Stimulated activated CD4-positive, alpha-beta T cell treated with anti-CD3 and anti-CD28 coated beads, Interleukin-1b, Interleukin-23, amount 100 ng/mL, for 48 hours (primary cell): ENCODE measurements at places on chromosomes 1 and 21.

DNA sequence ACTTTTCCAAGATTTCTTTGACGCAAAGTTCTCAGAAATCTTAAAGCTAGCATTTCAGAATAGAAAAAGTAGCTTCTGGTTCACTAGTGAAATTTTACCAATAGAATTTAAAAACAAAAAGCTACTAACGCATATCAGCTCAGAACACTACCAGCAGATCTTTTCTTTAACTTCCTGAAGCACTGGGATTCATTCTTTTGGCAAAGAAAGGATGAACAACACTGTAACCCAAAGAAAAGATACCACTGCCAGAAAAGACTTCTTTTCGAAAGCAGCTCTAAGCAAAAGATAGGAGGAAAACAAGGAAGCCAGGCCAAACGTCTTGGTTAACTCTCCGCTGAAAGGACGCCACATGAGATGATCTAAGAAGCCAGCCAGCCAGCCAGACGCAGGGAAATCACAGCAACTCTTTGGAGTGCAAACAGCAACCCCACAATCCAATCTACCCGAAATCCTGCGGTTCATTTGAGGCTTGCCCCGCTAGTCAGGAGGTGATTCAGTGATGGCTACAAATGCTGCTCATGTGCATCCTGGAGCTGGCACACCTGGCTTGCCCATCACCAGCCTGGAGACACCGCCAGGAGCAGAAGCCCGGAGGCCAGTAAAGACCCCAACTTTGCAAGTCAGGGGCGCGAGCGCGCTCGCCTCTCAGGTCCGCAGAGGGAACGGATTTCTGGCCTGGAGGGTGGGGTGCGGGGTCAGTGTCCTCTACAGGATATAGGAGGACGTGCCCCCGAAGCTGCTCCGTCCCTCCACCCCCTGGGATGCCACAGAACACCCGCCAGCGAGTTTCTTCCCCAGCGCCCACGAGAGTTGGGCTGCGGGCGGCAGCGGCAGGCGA is 812 bp downstream of the NBPF1 start:
- no peak for DNase-seq

DNA sequence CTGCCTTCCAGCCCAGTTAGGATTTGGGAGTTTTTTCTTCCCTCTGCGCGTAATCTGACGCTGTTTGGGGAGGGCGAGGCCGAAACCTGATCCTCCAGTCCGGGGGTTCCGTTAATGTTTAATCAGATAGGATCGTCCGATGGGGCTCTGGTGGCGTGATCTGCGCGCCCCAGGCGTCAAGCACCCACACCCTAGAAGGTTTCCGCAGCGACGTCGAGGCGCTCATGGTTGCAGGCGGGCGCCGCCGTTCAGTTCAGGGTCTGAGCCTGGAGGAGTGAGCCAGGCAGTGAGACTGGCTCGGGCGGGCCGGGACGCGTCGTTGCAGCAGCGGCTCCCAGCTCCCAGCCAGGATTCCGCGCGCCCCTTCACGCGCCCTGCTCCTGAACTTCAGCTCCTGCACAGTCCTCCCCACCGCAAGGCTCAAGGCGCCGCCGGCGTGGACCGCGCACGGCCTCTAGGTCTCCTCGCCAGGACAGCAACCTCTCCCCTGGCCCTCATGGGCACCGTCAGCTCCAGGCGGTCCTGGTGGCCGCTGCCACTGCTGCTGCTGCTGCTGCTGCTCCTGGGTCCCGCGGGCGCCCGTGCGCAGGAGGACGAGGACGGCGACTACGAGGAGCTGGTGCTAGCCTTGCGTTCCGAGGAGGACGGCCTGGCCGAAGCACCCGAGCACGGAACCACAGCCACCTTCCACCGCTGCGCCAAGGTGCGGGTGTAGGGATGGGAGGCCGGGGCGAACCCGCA is at the start of gene PCSK9:
TSS of gene PCSK9 (plus strand) at position 207 of the 741 bp plus-strand sequence. CDS start at position 497, 290 bp downstream.
- no peak for DNase-seq

GRCh38 chr1:53395671-53396215 is 63.5 kb upstream of the DMRTB1 start:
- no peak for DNase-seq

DNA sequence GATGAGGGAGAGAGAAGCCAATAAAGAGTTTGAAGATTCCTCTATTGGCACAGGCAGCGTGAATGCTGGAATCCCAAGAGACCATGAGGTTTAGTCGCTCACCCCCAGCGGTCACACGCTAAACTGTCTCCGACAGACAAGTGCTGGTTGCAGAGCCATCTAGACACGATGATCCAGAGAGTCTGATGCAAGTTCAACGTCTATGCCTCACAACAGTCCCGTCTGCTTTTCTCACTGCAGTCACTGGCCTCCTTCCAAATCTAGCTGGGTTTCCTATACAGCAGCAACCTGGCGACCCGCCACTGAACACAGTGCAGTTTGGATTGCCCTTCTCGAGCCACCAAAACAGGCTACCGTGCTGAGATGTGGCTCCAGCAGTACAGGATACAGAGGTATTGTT is 98.6 kb upstream of the KRTAP19-8 start:
- DNase-seq, result no peak

- DNase-seq, result no peak
Observed at GRCh38 chr21:32136546-32136945, 142.3 kb downstream of the MIS18A start.

GRCh38 chr1:25103164-25103795 is 129.0 kb downstream of the SYF2 start:
- no peak for DNase-seq

DNA sequence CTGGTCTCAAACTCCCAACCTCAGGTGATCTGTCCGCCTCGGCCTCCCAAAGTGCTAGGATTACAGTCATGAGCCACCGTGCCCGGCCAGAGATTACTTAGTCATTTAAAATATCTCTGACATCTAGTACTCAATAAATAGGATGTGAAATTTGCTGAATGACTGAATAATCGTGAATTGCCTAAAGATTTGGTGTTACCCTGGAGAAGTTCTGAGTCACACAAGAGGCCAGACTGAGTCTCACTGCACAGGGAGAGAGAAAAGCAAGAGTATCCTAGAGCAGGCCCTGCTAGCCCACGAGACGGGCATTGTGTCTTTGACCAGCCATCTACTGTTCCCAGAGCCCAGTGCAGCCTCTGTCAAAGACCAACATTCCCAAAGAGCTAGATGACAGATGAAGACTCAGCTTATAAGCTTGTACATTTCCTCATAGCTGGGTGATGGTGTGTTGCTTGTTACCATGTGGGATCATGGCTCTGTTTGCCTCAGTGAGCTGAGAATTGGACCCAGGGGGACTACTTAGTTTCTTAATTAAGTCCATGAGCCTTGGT is 5.6 kb upstream of the EIF4G3 start:
- DNase-seq, result no peak

- no peak for DNase-seq
Observed at GRCh38 chr1:244230470-244230869, 179.4 kb downstream of the ZBTB18 start.

DNA sequence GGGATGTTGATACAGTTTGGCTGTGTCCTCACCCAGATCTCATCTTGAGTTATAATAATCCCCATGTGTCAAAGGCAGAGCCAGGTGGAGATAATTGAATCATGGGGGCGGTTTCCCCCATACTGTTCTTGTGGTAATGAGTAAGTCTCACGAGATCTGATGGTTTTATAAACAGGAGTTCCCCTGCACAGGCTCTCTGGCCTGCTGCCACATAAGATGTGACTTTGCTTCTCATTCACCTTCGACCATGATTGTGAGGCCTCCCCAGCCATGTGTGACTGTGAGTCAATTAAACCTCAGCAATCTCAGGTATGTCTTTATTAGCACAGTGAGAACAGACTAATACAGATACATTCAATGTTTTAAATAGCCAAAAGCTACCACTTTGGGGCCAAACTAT is 41.1 kb downstream of the SLC35F3 start:
- DNase-seq, result peak; percentile 10

DNA sequence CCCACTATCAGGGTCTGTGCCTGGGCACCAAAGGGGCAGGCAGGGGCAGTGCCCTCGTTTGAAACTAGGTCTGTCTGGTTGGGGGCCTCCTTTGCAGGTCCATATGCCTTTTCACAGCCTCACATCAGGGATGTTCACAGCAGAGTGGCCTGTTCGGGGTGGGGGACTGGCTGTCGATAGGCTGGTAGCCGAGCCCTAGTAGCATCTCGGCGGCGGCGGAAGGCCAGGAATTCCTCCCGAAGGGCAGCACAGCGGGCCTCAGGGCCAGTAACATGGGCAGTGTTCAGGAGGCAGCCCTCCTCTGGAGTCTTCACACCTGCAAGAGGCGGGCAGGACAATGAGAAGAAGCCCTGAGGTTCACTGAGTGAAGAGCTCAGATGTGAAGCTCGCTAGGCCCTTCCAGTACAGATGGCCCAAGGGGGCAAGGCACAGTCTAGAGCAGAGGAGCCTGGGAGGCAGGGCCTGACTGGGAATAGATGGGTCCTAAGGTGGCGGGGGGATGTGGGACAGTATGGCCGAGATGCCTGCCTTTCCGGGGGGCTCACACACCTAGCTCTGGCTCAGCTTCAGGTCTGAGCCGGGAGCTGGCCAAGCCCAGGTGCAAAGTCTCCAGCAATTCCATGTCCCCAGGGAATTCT is 2.0 kb upstream of the TAGLN2 start:
- no peak for DNase-seq

GRCh38 chr1:163119707-163120106 is 50.5 kb downstream of the RGS4 start:
- DNase-seq, result no peak

GRCh38 chr1:154157520-154158306 is 2.8 kb upstream of the NUP210L start:
- DNase-seq, result peak; percentile 80

GRCh38 chr1:154669464-154670282 is 61.7 kb upstream of the ADAR start:
- DNase-seq, result peak; percentile 77

- DNase-seq, result no peak
Observed at GRCh38 chr1:25991937-25992688, 5.8 kb downstream of the PAFAH2 start.

GRCh38 chr1:234244482-234244881 is 128.8 kb upstream of the COA6 start:
- no peak for DNase-seq

DNA sequence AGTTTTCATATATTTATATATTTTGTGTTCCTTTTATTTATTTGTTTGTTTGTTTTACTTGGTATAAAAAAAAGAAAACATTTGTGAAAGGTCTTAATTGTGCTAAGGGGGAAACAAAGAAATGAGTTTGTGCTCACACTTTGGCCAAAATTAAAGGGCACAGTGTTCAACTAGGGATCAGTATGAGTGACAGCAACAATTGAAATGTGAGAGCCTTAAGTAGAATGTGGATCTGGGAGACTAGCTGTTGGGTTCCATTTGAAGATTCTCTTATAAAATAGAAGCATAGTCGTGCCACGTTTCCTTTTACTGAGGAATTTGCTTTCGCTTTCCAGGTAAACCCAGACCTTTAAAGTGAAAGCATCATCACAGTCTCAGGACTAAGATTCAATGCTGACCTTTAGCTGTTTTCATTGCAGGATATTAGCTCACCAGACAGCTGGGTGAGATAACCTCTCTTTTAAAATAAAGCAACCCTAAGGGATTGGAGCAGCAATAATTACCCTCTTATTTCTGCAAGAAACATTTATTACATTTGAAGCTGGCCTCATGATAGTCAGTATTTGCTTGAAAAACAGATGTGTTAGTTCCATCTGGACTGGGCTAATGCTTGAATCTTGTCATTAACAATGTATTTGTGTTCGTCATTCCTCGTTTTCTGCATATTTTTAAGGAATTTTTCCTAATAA is 37.1 kb upstream of the CD55 start:
- no peak for DNase-seq

DNA sequence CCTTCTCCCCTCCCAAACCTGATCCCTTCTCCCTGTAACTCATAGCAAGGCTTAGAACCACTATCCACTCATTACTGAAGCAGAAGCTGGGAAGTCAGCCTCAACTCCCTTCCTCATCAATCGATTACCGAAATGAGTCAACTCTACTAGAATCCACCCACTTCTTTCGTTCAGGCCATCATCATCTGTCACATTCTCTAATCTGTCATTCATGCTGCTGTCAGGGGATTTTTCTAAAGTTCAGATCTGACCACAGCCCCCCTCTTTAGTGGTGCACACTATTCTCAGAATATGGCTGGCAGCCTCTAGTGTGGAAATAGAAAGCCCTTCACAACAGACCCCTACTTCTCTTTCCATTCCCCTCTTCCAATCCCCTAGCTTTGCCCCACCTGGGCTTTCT is 5.1 kb downstream of the NT5C1A start:
- peak; percentile 47 for DNase-seq

DNA sequence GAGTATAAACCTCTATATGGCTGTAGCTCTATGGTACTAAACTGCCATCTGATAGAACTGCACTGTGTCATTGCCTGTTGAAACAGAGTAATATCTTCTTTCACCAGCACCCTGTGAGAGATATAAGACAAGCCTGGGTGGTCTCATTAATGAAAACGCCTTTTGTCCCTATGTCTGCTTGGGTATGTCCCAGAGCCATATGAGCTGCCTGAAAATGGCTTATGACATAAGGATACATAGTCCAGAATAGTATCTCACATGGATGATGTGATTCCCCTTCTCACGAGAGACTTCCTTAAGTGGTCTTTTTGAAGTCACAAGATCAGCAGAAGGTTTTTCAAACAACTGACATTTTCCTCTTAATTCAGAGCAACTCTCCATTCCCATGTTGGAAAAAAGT is 7.3 kb upstream of the TMCC2 start:
- no peak for DNase-seq

- peak; percentile 77 for DNase-seq
Observed at GRCh38 chr1:31771891-31772668, 7.9 kb upstream of the ADGRB2 start.

GRCh38 chr21:34189506-34189905 is 116.1 kb downstream of the MRPS6 start:
- DNase-seq, result no peak

- DNase-seq, result no peak
Observed at GRCh38 chr1:205144751-205145150, 23.0 kb upstream of the RBBP5 start.
